ENCODE measurements at places on chromosomes 11 and 22.

- no peak for DNase-seq
These were observed 303.0 kb downstream of the CADM1 start for GRCh38 chr11:115201111-115201792.

DNA sequence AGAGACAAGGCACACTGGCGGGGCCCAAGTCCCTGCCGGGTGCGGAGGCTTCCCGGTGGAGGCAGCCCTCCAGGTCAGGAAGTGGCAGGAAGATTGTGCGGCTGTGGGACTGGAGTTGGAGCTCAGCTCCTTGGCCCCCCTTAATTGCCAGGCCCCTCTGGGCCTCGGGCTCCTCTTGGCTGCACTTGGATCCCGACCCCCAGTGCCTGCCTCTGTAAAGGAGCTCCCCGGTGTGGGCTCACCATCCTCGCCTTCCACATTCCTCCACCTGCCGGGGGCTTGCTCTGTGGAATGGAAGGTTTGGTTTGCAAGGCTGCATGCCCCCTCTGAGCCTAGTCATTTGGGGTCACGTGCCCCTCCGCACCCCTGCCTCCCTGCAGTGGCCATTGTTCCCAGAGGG is 38.1 kb upstream of the COMT start:
- no peak for DNase-seq

GRCh38 chr11:126824035-126824607 is 176.4 kb downstream of the KIRREL3 start:
- DNase-seq = no peak

- no peak for DNase-seq
These were observed 153.0 kb downstream of the HIPK3 start for GRCh38 chr11:33410086-33410765.

- DNase-seq = no peak
These were observed 18.9 kb upstream of the VWA5A start for GRCh38 chr11:124096364-124096763.

DNA sequence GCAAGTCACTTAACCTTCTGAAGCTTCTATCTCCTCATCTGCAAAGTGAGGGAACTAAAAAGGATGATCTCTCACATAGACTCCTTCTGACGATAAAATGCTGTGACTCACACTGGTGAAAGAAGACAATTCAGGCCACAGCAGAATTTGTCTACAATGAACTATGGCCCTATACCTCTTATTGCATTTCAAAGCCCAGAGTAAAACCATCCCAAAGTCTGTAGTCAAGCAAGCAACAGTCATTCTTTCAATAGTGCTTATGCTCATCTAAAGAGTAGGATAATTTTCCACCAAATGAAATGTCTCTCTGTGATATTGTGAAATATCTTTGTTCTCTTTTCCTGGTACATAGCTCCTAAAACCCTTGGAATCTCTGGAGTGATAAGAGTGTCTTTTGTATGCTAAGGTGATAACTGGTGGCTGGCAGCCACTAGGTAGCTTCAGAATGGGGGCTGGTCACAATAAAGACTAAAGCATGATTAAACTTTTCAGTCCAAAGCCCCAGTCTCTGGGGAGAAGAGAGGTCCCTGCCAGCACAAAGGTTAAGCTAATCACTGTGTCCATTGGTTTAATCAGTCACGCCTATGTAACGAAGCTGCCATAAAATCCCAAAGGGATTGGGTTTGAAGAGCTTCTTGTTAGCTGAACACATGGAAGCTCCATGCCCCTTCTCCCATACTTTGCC is 30.8 kb downstream of the SYTL2 start:
- no peak for DNase-seq

- DNase-seq = no peak
These were observed 48.9 kb downstream of the ST3GAL4 start for GRCh38 chr11:126404367-126404766.

DNA sequence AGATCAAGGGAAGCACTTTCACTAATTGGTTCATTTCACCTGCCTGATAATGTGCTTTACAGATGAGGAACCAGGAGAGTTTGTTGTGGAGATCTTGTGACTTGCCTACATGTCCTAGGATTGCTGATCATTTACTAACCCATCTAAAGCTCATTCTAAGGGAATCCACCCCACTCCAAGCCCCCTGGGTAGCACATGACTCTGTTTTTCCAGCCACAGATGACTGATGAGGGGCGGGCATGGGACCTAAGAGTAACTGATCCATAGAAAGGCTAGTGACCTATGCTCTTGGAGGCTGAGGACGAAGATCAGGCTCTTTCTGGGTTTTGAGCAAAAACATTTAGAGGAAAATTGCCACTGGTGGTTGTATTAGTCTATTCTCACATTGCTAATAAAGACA is 378.1 kb downstream of the CADM1 start:
- no peak for DNase-seq

- DNase-seq = no peak
These were observed 175.7 kb downstream of the SWAP70 start for GRCh38 chr11:9839550-9839949.

DNA sequence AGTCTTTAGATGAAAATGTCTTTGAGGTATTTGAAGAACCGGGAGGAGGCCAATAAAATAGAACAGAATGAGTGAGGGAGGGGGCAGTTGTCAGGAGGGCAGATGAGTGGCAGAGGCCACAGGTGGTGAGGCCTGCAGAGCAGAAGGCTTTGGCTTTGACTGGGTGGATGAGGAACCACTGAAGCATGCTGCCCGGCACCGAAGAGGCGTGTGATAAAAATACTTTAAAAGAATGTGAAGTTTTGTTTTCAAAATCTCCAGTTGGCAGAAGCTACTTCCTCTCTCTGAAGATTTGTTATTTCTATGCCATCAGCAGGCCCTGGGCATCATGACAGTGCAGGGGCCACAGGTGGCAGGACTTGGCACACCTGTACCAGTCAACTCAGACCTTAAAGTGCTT is 6.3 kb downstream of the MS4A12 start:
- no peak for DNase-seq

DNA sequence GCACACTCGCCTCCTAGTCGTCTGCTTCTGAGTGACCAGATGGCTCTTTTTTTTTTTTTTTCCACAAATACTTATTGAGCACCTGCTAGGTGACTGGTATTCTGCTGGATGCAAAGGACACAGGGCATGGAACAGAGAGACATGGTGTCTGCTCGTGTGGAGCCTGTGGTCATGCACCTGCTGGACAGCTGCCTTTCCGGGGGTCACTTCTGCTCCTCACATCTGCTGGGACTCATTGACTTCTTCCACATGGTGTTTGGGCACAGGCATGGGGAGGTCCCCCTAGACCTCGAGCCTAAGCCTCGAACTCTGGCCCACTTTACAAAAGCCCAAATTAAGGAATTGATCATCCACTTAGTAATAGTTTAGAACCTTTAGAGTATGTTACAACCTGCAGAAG is 39.5 kb upstream of the EMID1 start:
- DNase-seq = no peak
